ENCODE measurements at places on chromosomes 5 and 9. TPM values are rescaled to one million over a fixed set of nuclear protein-coding genes. Genes with fewer than 3 reads are reported as not detected.
A peak's percentile ranks its signal among the peaks of the same experiment; 100 is the strongest.

DNA sequence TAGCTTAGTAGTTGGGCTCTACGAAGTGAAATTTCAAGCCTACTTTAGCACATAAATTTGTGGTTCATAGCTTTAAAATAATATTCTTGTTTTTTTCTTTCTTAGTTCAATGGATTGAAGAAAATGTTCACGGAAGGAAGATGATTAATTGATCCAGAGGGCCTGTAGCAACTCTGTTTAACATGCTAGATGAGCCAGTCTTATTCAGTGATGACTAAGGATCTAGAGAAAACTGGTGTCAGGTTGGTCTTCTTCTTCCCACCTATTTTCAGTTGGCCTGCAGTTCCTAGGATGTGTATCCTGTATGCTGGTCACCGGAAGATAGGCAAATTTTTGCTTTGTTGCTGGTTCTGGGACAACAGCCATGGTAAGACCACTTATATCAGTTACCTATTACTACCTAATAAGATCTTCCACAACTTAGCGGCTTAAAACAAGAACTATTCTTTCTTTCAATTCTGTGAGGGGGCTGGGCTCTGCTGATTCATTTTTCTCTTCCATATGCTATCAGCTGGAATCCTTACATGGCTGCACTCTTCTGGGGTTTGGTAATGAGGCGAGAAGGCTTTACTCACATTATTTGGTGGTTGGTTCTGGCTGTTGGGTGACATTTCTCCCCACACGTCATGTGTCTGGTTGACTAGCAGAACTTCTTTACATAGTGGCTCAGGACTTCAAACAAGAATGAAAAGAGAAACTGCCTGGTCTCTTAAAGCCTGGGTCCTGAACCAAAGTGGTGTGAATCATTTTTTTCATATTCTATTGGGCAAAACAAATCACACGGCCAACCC lies 182.7 kb upstream of the ACTBL2 start:
- DNase-seq: no peak

Gene PCDHGB7
- 0.52 TPM for total RNA-seq

DNA sequence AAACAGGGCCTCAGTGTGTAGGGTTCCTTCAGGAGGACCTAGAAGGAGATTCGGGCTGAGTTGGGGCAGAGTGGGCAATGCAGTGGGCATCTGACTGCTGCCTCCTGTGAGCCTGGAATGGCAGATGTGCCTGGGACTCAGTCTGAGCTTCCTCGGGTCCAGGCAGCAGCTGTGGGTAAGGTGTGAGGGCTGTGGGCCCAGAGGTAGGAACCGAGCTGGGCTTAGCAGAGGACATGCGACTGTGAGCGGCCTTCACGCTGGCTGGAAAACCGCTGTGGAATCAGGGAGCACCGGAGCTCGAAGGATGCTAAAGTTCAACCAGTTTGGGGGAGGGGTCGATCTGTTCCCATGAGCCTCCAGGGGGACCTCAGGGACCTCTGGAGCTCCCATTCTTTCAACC lies 137.0 kb downstream of the PAX5 start:
- DNase-seq: no peak

Gene CSF1R
- 0.40 TPM for total RNA-seq

GRCh38 chr5:10467281-10468198 lies 25.9 kb downstream of the ROPN1L start:
- DNase-seq: peak; percentile 59

DNA sequence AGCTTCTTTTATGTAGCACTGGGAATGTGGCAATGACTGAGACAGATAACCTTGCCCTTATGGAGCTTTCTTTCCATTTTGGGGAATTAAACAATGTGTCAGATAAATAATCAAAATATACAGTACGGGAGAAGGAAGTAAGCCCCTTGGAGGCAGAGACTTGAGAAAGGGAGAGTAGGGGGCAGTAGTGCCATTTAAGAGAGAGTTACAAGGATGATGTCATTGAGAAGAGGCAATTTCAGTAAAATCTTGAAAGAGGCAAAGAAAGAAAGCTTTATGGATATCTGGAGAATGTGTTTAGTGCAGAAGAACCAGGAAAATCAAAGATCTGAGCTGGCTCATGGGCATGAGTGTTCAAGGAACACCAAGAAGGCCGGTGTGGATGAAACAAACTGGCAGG lies 77.3 kb downstream of the KCTD16 start:
- no peak for DNase-seq

DNA sequence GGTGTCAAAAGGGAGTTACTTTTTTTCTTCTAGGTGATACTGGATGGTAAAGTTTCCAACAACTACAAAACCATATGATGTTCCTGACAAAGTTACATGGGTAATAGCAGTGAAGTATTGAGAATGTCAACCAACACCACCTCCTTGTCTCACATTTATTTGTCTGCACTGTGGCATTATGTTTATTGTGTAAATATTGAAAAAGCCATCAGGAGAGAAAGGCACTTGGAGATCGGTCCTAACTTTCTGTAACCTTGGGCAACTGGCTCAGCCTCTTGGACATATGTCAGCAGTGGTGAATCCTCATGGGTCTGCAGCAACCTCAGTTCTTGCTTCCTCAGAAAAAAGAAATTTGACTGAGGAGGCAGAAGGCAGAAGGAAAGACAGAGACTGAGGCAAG lies 50.0 kb upstream of the ICE1 start:
- no peak for DNase-seq

DNA sequence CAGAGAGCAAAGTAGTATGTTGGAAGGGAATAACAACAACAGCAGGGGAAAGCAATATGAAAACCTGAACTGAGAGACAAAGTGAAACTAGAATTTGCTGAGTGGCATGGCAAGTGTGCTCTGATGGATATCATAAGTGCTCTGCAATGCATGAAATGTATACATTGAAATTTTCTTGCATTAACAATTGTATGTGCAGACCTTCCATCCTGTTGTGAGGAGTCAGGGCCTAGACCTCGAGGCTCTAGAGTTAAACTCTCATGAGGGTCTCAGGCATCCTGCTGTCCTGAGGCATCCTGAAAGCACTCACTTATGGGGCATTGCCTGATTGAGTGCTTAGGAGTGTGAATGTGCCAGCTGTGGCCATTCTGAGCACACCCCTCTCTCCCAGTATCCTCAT lies 1.1 kb downstream of the ECM2 start:
- DNase-seq: peak; percentile 13

Gene SPATA31A3
- total RNA-seq: not detected

DNA sequence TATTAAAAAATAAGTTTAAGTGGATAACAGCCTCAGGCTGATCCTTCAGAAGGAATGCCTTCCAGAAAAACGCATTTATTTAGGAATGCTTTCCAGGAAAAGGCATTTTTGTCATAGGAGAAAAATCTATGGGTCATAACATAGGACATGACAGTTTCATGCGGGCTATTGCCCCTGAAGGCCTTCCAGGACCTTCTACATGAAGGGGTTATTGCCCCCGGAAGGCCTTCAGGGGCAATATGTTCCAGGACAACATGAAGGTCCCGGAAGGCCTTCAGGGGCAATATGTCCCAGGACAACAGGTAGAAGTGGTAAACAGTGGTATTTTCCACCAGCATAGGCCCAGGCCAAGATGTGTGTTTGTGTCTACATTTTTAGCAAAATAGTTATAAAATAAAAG lies 191.3 kb upstream of the RASA1 start:
- no peak for DNase-seq

- DNase-seq: no peak
Measured at GRCh38 chr9:120676767-120677402, 37.4 kb downstream of the MEGF9 start.

- peak; percentile 55 for DNase-seq
Measured at GRCh38 chr9:133377721-133378216, 1.6 kb downstream of the STKLD1 start.

Gene PPP3R2
- not detected for total RNA-seq
